ENCODE measurements at places on chromosomes 2 and 18.

- DNase-seq: no peak
Measured at GRCh38 chr18:30945761-30946160, 96.8 kb downstream of the DSC3 start.

DNA sequence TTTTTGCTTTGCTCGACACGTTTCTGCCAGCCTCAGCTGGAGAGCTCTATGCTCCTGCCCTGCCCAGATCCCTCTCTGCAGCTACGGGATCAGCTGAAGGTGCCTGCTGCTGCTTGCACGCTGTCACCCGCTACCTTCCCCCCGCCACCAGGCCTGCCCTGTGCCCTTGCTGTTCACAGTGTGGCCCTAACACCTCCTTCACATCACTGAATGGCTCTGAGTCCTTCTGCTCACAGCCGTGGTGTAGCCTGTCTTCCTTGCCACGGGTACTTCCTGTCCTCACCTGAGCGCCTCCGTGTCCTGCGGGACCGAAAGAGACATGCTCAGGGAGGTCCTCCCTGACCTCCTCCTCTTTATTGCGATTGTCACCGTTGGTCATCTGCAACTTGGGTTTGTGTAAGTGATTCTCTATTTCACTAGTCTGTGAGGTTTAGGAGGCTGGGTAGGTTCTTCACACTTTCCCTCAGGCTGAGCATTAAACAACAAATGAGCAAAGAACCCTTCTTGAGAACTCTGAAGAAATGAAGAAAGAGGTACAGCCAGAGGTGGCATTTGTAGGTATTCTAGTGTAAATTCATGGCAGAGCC lies 127.5 kb downstream of the NCK2 start:
- no peak for DNase-seq

DNA sequence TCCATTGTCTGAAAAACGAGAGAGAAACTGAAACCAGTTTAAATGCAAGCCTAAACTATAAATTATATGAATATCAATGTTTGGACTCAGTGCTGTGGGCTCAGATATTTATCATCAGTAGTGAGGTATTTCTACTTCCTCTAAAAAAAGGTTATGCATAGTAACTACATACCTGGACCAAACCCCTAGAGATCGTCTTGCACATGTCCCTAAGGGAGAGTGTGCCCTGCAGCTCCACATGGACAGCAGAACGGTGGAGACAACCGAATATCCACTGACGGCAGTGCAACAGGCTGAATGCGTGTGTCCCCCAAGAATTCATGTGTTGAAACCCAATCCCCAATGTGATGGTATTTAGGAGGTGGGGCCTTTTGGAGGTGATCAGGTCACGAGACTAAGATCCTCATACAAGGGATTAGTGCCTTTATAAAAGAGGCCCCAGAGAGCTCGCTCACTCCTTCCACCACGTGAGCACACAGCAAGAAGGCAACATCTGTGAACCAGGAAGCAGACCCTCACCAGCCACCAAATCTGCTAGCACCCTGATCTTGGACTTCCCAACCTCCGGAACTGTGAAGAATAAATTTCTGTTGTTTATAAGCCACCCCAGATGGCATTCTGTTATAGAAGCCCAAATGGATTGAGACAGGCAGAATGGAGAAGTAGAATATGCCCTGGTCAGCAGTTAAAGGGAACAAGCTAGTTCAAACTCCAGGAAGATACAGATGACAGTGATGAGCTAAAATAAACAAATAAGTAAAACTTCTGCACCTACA lies 208.4 kb downstream of the ANAPC1 start:
- DNase-seq: no peak

GRCh38 chr18:21943456-21943855 lies 202.9 kb downstream of the MIB1 start:
- no peak for DNase-seq

- no peak for DNase-seq
Measured at GRCh38 chr2:230217424-230217823, 2.4 kb downstream of the SP110 start.

DNA sequence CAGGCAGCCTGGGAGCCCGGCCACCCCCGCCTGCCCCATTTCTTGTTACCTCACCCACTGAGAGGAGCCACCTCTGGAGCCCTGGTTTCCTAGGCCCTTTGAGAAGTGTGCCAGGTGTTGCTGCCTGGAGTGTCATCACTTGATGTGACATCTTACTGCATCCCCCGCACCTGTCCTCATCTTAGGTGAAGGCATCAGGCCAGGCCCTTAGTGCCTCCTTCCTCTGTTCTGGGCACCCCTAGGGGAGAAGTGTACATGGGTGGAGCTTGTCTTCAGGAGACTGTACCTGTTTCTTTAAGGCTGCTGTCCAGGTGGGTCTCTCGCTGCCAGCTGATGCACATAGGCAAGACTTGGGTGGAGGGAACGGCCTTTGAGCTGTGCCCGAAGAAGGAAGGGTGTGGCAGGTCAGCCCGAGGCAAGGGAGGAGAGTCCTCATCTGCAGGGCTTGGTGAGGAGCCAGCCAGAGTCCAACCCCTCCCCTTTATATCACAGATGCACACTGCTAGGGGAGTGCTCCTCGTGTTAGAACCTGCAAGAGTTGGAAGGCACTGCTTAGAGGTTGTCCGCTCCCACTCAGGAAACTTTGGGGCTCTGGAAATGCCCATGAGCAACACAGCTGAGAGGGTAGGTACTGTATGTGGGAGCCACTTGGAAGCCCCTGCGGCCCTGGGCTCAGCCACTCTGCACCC lies 45.9 kb downstream of the NCK2 start:
- DNase-seq: no peak

- no peak for DNase-seq
Measured at GRCh38 chr2:100801402-100801801, 18.5 kb upstream of the NPAS2 start.

GRCh38 chr2:165474619-165475276 lies 5.2 kb downstream of the CSRNP3 start:
- no peak for DNase-seq

- DNase-seq: no peak
Measured at GRCh38 chr2:25853038-25853638, 25.1 kb downstream of the ASXL2 start.

DNA sequence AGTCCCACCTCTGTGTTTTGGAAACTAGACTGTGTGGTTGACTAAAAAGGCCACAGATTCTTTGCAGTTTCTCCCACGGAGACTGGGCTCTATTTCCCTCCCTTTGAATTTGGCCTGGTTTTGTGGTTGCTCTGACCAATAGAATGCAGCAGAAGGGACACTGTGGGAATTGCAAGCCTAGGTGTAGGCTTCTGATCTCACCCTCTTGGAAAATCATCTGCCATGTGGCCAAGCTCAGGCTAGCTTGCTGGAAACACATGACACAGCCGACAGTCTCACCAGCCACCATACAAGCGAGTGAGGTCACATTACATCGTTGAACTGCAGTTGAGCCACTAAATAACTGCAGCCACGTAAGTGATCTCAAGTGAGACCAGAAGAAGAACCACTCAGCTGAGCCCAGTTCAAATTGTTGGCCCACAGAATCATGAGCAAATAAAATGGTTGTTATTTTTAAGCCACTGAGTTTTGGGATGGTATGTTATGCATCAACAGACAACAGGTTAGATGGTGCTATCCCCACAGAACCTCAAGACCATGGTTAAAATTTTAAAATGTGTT lies 319.1 kb upstream of the MEX3C start:
- no peak for DNase-seq

- DNase-seq: peak; percentile 82
Measured at GRCh38 chr18:68803356-68803755, 5.5 kb downstream of the CCDC102B start.

GRCh38 chr2:7627583-7627982 lies 710.4 kb downstream of the RNF144A start:
- no peak for DNase-seq

DNA sequence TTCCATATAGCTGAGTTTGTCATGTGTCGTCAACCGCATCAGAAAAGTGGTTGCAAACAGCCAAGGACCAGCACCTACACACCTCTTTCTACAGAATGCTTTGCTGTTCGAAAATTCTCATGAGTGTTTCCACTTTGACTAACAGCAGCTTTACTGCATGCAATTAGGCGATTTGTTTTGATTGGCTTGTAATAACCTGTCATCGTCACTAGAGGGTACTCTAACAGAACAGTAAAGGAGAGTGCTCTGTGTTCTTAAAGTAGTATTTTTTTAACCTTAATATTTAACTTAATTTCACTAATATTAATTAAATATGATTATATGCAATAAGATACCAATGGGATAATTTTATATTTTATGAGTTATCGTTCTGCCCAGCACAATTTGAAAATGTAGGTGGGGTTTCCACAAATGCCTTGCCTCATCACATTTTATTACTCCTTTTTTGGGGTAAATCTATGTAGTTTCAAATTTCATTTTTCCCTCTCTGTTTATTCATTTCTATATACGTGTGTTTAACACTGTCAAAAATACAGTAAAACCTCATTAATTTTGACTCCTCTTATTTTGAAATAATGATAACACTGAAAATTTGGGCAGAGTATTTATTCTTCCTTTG lies 502.2 kb downstream of the NRXN1 start:
- DNase-seq: peak; percentile 21

- no peak for DNase-seq
Measured at GRCh38 chr18:44065206-44065605, 615.5 kb upstream of the SETBP1 start.

DNA sequence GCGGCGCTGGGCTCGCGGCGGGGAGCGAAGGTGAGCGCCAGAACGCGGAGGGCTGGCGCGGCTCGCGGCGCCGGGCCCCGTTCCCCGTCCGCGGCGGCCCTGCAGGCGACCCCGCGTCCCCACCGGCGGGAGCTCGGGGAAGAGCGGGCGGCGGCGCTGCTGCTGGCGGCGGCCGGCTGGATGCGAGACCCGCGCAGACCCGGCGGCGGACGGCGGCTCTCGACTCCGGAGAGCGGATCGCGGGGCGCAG lies 213 bp downstream of the DOK6 start:
- no peak for DNase-seq

DNA sequence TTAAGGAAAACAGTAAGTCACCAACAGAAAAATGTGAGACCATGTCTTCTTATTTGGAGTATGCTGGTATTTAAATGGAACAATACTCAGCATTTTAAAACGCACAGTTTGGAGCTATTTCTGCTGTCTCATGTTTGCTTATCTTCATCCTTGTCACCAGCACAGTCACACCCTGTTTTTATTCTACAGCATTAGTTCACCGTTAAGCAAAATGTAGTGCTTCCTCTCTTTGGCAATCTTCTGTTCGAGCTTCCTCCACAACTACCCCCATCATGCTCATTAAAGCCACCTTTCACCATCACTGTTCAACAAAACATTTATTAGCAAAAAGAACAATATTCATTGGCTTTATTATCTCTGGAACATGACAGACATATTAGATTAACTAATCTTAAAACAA lies 64.0 kb downstream of the SLC40A1 start:
- no peak for DNase-seq

- DNase-seq: no peak
Measured at GRCh38 chr2:111121028-111121827, 514 bp downstream of the BCL2L11 start.

GRCh38 chr18:26190506-26190905 lies 35.7 kb upstream of the TAF4B start:
- DNase-seq: no peak

DNA sequence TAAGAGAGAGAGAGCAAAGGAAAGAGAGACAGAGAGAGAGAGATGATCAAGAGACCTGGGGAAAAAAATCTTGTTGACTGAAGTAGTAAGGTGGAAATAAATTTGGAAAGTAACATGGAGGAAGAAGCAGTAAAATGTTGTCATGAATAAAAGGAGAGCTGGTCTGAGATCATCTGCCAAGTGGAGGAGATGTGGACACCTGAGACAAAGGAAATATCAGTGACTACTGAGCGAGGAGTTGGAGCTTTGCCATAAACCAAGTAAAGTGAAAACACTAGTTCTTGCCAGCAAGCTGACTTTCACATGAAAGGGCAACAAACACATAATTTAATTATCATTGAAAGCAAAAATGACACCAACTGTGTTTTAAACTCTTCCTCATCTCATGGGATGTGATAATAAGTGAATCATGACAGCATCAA lies 49.0 kb upstream of the DSG1 start:
- no peak for DNase-seq

GRCh38 chr18:11511434-11512095 lies 97.8 kb upstream of the SLC35G4 start:
- DNase-seq: no peak

DNA sequence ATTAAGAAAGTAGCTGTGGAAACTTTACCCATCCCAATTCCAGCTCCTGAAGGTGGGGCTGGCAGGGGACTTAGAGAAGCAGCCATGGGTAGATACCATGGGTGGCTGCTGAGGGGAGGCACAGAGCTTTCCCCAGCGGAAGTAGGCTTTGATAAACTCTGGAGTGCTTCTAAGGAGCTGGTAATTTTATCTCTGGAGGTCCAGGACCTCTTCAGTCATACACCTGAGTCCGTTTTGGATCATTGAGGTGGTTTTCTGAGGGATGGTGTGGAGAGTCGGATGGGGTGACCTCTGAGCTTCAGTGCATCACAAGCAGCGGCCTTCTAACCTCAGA lies 36.7 kb upstream of the BMP10 start:
- DNase-seq: no peak

DNA sequence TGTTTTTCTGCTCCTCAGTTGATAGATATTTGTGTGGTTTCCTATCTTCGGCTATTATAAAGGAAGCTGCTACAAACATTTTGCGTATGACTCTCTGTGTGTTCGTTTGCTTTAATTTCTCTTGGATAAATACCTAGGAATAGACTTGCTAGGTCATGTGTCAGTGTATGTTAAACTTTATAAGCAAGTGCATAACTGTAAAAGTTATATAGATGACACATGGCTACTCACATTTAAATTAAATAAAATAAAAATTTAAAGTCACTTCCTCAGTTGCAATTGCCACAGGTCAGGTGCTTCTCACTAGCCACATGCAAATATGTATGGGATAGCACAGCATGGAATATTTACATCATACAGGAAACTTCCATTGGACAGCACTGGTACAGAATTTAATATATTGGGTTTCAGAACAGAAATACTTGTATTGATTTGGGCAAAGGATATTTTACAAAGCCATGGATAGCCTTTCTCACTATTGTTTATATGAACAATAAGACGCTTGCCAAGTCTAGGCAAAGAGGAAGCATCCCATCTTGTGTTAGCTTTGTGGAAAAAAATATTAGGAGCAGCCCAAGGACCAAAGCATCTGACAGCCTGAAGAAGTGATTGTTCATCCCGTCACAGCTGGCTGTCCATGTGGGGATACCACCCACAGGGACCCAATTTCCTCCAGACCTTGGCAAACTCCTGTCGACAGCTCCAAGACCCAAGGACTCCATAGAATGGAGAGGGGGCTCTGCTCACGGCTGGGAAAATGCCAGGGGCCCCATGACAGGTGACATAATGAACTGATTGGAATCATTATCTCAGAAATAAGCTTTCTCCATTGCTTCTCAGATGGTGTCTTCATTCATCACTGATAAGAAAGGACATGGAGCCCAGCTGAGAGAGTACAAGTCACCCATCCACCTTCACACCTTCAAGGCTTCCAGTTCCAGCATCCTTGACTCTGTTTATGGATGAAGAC lies 196.7 kb downstream of the SH3BP4 start:
- no peak for DNase-seq

DNA sequence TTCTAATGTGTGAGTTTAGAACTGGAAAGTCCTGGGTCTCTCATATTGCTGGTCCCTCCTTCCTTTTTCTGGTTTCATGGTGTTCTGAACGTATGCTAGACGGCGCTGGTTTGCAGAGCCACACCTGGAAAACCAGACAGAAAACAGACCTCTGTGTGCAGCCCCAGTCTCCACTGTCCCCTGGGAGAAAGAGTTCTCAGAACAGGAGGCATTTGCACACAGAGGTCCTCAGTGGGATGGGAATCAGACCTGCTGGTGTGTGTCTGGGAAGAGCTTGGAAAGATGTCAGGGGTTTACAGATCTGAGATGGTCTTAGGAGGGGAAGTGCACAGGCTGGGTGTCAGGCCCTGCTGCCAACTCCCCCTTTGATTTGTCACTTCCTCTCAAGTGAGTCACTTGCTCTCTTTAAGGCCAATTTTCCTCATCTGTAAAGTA lies 14.9 kb upstream of the MBP start:
- no peak for DNase-seq

All from fibroblast of skin of left biceps (primary cell).